GM12891 (cell line): ENCODE measurements at places on chromosomes 1 and 21.

DNA sequence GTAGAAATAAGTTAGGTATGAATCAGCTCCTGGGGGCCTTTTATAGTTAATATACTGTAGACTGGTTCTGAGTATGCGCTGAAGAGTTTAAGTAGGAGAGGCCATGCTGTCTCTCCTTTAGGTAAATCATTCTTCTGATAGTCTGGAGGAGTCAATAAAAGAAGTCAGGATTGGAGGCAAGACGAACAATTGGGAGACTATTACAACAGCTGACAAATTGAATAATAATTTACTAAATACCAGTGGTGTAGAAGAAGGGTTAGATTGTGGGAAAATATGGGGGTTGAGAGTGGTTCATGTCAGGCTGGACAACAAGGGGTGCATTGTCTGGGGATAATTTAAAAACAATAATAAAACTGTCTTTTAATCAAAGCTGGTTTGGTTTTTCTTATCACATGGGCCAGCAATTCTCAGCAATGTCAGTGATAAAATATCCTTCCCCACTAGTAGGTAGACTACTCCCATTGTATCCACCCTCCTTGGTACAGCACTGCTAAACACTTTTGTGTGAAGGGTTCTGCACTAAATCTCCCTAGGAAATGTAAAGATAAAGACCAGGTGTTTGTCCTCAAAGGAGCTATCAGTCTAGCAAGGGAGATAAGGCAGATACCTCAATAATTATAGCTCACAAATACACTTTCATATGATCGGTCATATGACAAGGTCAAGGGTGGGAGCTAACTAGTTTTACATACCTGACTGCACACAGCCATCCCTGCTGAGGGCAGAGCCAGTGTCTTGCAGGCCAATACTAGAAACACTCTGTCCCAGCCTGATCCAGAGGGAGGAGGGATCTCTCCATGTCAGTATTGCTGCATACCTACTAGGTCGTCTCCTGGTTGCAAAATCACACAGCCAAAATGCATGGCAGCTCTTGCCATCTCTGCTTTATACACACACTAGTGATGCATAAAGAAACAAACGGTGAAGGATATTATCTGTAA is 299.7 kb downstream of the VAV3 start:
- no peak for DNase-seq

- DNase-seq, result no peak
Measured at GRCh38 chr1:175167861-175168260, 24.7 kb downstream of the KIAA0040 start.

DNA sequence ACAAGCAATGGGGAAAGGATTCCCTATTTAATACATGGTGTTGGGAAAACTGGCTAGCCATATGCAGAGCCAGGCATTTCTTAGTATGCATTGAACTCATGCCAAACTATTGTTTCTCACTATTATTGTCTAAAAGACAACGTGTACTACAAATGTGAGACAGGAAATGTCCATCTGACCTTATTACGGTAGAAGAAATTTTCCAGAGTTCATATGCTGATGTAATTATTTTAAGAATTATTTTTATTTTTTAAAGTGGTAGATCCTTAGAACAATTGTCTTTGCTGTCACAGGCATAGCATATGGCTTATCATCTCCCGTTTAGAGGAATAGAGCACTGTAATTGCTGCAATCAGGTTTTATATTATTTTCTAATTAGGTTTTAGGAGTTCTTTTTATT is 75.2 kb upstream of the S1PR1 start:
- no peak for DNase-seq

DNA sequence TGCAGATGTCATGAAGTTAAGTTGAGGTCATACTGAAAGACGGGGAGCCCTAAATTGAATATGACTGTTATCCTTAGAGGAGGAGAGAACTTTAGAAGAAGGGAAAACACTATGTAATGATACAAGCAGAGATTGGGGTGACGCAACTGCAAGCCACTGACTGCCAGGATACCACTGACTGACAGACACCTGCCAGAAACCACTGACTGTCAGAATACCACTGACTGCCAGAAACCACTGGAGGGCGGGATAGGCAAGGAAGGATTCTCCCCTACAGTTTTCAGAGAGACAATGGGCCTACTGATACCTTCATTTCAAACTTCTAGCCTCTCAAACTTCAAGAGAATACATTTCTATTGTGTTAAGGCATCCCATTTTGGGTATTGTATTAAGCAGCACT is 388.7 kb downstream of the USH2A start:
- no peak for DNase-seq

GRCh38 chr1:101308935-101309333 is 72.1 kb downstream of the S1PR1 start:
- no peak for DNase-seq
